AG04449 (cell line): ENCODE measurements at places on chromosomes 5 and 9.

- no peak for DNase-seq
Observed at GRCh38 chr5:169777159-169777558, 140.1 kb downstream of the DOCK2 start.

- no peak for DNase-seq
Observed at GRCh38 chr5:113337515-113338415, 97.0 kb downstream of the TSSK1B start.

GRCh38 chr5:170252720-170253350, 20.1 kb downstream of the C5orf58 start:
- no peak for DNase-seq

- DNase-seq, result no peak
Observed at GRCh38 chr9:134623258-134624066, 18.1 kb upstream of the COL5A1 start.

GRCh38 chr5:98774192-98775033, 950 bp downstream of the RGMB start:
- DNase-seq, result no peak

DNA sequence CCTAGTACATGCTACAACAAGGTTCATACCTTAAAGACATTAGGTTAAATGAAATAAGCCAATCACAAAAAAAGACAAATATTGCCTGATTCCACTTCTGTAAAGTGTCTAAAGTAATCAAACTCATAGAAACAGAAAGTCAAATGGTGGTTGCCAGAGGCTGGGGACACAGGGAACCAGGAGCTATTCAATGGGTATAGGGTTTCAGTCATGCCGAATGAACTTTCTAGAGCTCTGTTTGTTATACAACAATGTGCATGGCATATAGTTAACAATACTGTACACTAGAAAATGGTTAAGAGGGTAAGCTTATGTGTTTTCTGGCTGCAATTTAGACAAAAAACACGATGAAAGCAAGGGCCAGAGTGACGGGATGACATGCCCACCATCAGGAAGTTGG, 70.8 kb upstream of the EGFLAM start:
- no peak for DNase-seq

- DNase-seq, result no peak
Observed at GRCh38 chr5:142981886-142982820, 212.0 kb downstream of the ARHGAP26 start.

GRCh38 chr9:19488721-19489120, 79.9 kb downstream of the ACER2 start:
- no peak for DNase-seq
